ENCODE measurements at places on chromosomes 3 and 15. TPM values are rescaled to one million over a fixed set of nuclear protein-coding genes. Genes with fewer than 3 reads are reported as not detected.
A peak's percentile ranks its signal among the peaks of the same experiment; 100 is the strongest.

Gene TMC3
- not detected for polyA plus RNA-seq

Gene AADACL2
- not detected for polyA plus RNA-seq

Gene RASL12
- not detected for polyA plus RNA-seq

Gene SMAD6
- not detected for polyA plus RNA-seq

Gene C3orf20
- not detected for polyA plus RNA-seq

Gene CPLX3
- polyA plus RNA-seq, result not detected

DNA sequence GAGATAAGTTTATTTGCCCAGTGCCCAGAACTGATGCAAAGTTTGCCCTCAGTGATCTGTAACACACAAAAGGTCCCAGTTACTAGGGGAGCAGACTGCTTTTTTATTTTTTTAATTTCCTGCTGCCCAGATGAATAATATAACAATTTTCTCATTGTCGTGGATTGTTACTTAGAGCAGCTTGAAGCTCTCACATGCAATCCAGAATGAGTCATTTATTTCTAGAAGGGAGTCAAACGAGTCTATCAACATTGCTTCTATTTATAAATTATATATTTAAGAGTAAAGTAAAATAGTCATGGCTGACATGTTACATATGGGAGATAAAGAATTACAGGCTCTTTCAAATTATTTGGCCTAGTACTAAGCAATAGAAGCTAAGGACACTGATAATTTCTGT is 41.3 kb downstream of the MEIS2 start:
- no peaks in the 10 kb centered on the region for H3K27me3 ChIP-seq
- no peak for DNase-seq
- no peaks in the 10 kb centered on the region for H3K36me3 ChIP-seq
- H3K4me3 ChIP-seq, result no peak overlapping the region

DNA sequence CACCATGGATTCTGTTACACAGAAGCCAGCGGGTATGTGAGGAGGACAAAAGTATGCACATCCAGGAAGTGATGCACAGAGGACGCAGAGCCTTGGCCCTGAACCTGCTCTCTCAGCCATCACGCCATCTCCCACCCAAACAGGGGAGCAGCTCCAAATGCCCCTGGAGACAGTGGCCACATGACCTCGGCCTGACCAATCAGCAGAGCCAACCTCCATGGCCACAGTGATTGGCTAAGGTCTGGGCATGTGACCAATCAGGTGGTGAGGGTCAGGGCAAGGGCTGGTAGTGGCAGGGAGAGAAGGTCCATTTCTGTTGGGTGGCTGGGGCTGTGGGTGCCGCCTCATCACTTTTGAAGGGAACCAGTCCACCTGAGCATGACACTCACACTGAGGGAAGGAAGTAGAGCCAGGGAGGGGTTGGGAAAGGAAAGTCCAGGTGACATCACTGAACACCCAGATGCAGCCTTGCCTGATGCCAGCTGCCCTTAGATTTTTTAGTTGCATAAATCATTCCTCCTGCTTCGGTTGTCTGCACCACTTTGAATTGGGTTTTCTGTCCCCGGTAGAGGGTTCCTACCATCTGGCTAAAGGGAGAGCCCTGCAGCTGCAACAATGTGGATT is 70.3 kb upstream of the IQSEC1 start:
- no peaks in the 10 kb centered on the region for H3K4me1 ChIP-seq
- H3K4me3 ChIP-seq, result no peak overlapping the region
- DNase-seq, result no peak
- H3K27ac ChIP-seq, result no peak overlapping the region
- H3K27me3 ChIP-seq, result peaks cover 5% of the 10 kb centered on the region

- H3K4me1 ChIP-seq, result no peaks in the 10 kb centered on the region
- H3K36me3 ChIP-seq, result no peaks in the 10 kb centered on the region
- H3K27ac ChIP-seq, result no peak overlapping the region
- no peak overlapping the region for H3K4me3 ChIP-seq
- no peak for DNase-seq
- H3K27me3 ChIP-seq, result no peaks in the 10 kb centered on the region
Measured at GRCh38 chr3:140794507-140794906, 116.6 kb downstream of the TRIM42 start.

DNA sequence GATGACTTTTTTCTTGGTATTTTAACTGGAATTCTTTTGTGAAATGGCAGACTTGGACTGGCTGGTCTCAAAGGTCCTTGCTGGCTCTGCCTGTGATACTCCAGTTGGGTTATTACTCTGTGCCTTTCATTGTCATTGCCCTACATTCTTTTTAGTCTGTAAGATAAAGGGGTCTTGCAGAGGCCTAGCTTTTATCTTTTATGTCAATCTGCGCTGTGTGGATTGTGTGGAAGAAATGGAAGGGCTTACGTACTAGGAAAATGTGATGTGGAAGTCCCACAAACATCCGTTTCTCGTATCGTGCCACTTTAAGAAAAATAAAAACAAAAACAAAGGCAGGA is 8.7 kb upstream of the TMEM212 start:
- H3K27me3 ChIP-seq, result no peaks in the 10 kb centered on the region
- H3K4me3 ChIP-seq, result no peak overlapping the region
- no peak overlapping the region for H3K27ac ChIP-seq
- no peaks in the 10 kb centered on the region for H3K36me3 ChIP-seq

GRCh38 chr15:33119865-33120264 is 74.6 kb downstream of the FMN1 start:
- H3K4me1 ChIP-seq, result no peaks in the 10 kb centered on the region
- no peak for DNase-seq
- no peaks in the 10 kb centered on the region for H3K36me3 ChIP-seq
- no peak overlapping the region for H3K4me3 ChIP-seq
- no peaks in the 10 kb centered on the region for H3K27me3 ChIP-seq

DNA sequence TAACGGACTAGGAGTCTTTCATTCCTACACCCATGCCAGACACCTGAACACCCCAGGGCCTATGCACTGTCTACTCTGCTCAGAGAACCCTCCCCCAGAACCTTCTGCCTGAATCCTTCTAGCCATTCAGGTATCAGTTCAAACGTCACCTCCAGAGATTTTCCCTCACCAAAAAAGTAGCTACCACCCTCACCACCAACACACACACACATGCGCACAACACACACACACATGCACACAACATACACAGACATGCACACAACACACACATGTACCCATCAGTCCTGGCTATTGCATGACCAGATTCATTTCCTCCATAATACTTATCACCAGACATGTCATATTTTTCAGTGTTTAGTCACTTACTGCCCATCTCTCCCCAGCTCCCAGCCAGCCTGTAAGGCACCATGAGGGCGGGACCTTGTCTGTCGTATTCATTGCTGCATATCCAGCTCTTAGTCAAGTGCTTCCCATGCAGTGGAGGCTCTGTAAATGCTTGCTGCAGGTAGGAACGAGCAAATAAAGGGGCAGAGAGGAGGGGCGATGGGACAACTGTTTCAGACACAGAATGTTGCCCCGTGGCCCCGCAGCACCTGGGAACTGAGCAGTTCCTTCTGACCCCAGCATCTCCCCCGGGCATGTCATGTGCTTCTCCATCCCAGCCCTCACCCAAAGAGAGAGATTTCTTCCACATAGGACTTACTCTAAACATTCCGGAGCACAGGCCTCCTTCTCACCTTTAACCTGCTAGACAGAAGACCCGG is 29.2 kb downstream of the XXYLT1 start:
- H3K36me3 ChIP-seq, result peaks cover 8% of the 10 kb centered on the region
- no peak for DNase-seq
- H3K4me1 ChIP-seq, result peaks cover 17% of the 10 kb centered on the region
- no peak overlapping the region for H3K4me3 ChIP-seq
- peak overlapping the region; percentile 48 for H3K27ac ChIP-seq
- H3K27me3 ChIP-seq, result no peaks in the 10 kb centered on the region

- no peak overlapping the region for H3K27ac ChIP-seq
- no peak overlapping the region for H3K4me3 ChIP-seq
- H3K27me3 ChIP-seq, result peaks cover 68% of the 10 kb centered on the region
- H3K36me3 ChIP-seq, result no peaks in the 10 kb centered on the region
- DNase-seq, result no peak
Measured at GRCh38 chr15:89413877-89414276, 79.3 kb upstream of the POLG start.

DNA sequence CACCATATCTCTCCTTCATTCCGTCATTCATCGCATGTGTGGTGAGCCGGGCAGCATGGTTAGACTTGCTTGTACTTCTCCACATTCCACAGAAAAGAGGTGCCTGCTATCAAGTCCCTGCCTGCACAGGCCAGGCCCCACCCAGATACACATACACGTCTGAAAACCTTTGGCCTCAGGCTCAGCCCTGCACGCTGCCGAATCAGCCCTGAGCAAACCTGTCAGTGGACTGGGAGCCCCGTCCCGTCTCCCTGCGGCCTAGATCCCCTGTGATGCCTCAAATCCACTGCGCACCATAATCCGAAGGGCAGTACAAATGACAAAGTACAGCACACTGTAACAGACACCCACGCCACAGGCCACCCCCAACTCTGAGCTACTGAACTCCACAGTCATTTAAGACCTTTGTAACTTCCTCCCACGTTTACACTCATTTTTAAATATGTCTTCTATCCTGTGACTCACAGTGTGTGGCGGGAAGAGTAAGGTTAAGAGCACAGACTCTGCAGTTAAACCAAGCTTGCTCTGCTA is 67.1 kb downstream of the MB21D2 start:
- H3K4me1 ChIP-seq, result no peaks in the 10 kb centered on the region
- H3K36me3 ChIP-seq, result no peaks in the 10 kb centered on the region
- H3K27me3 ChIP-seq, result no peaks in the 10 kb centered on the region
- no peak overlapping the region for H3K27ac ChIP-seq
- DNase-seq, result no peak

DNA sequence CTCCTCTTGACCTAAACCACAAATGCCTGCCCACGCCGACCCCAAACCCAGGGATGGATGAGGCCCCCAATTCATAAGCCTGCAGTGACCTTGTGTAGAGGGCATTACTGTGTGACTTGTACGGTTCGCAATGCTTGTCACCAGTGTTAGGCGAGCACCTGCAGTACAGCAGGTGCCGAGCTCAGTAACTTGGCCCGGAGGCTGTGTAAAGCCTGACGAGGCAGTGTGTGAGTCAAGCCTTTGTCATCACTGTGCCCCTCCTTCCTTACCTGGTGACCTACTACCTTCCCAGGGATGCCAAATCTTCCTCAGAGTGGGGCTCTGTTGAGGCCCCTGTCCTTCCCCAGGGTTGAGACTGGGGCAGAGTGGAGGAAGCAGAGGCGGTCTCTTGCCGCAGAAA is 37.2 kb upstream of the TMEM115 start:
- no peak overlapping the region for H3K4me3 ChIP-seq
- H3K4me1 ChIP-seq, result peaks cover 34% of the 10 kb centered on the region
- H3K27ac ChIP-seq, result no peak overlapping the region
- H3K27me3 ChIP-seq, result no peaks in the 10 kb centered on the region

DNA sequence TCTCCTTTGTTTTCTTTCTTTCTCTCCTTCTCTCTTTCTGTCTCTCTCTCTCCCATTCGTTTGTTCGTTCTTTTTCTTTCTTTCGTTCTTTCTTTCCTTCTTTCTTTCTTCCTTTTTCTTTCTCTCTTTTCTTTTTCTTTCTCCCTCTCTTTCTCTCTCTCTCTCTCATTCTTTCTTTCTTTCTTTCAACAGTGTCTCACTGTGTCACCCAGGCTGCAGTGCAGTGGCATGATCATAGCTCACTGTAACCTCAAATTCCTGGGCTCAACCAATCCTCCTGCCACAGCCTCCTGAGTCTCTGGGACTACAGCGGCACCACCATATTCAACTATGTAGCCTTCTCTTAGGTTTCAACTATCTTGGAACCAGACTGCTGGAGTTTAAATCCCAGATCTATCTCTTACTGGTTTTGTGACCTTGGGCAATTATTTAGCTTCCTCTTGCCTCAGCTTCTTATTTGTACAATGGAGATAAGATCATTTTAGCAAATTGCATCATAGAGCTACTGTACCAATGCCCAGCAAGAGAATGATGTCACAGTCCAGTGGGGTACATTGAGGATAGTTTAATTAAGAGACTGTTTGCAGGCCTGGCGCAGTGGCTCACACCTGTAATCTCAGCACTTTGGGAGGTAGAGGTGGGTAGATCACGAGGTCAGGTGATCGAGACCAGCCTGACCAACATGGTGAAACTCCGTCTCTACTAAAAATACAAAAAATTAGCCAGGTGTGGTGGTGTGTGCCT is 27.3 kb upstream of the PARL start:
- no peaks in the 10 kb centered on the region for H3K36me3 ChIP-seq
- H3K4me1 ChIP-seq, result no peaks in the 10 kb centered on the region
- H3K4me3 ChIP-seq, result no peak overlapping the region
- no peak for DNase-seq

- H3K27me3 ChIP-seq, result peaks cover 9% of the 10 kb centered on the region
- no peaks in the 10 kb centered on the region for H3K36me3 ChIP-seq
- no peak overlapping the region for H3K4me3 ChIP-seq
Measured at GRCh38 chr3:187165144-187165543, 25.8 kb upstream of the RPL39L start.

GRCh38 chr3:165983284-165983683 is 146.1 kb upstream of the BCHE start:
- H3K27ac ChIP-seq, result no peak overlapping the region
- H3K36me3 ChIP-seq, result no peaks in the 10 kb centered on the region
- no peaks in the 10 kb centered on the region for H3K4me1 ChIP-seq
- H3K4me3 ChIP-seq, result no peak overlapping the region
- H3K27me3 ChIP-seq, result no peaks in the 10 kb centered on the region

DNA sequence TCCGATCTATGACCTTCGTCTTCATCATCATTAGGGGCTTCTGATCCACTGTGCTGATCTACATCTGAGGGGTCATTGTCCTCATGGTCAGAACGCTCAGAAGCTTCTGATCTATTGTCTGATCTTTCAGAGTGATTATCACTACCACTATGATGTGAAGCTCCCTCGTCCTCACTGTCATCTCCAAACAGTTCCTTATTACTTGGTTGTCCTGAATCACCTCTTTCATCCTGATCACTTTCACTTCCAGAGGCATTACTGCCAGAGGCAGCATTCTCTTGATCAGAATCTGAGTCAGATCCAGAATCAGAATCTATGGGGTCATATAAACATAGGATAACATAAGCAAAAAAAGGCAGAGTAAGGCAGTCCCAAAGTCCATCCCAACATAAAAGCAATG is 5.4 kb downstream of the LEO1 start:
- DNase-seq, result no peak
- H3K27me3 ChIP-seq, result peaks cover 2% of the 10 kb centered on the region
- peaks cover 25% of the 10 kb centered on the region for H3K4me1 ChIP-seq
- H3K36me3 ChIP-seq, result peaks cover 30% of the 10 kb centered on the region

Data from immature natural killer cell (primary cell).